ENCODE measurements at places on chromosomes 16 and 17.

DNA sequence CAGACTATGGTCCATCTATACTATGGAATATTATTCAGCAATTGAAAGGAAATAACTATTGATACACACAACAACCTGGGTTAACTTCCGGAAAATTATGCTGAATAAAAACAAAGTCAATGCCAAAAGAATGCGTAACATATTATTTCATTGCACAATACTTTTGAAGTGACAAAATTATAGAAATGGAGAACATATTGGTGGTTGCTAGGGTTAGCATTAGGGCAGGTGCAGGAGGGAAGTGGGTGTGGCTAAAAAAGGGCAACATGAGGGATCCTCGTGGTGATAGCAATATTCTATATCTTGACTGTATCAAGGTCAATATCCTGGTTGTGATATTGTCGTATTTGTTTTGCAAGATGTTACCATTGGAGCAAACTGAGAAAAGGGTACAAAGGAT is 34.9 kb downstream of the PIK3R5 start:
- DNase-seq, result no peak

DNA sequence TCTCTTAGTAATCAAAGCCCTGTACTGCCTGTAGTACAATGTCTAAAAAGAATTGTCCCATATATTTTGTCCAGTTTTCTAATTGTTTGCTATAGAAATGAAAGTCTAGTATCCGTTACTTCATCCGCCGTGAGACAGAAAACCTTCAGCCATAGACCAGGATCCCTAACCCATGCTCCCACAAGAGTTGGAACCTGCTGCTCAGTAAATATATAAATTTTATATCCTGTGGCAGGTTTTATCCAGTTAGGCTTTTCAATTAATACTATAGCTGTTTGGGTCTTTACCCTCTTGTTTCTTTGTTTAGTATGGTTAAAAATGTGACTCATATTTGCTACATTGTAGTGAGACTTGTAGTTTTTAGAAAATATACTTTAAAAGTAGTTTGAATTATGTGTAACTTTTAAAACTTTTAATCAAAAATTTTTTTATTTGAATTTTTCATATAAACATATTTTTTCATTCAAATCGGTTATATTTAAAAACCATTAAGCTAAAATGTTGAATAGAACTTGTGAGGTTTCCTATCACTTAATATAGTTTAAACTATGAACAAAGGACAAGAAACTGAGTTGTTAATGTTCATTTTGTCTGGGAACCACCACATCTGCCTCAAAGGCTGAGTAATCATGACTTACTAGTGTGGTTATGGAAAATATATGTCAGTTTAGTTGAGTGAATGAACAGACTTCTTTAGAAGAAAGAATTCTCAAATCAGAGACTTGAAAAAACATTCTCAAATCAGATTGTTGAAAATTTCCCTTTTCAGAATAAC is 54.8 kb downstream of the VMP1 start:
- no peak for DNase-seq

DNA sequence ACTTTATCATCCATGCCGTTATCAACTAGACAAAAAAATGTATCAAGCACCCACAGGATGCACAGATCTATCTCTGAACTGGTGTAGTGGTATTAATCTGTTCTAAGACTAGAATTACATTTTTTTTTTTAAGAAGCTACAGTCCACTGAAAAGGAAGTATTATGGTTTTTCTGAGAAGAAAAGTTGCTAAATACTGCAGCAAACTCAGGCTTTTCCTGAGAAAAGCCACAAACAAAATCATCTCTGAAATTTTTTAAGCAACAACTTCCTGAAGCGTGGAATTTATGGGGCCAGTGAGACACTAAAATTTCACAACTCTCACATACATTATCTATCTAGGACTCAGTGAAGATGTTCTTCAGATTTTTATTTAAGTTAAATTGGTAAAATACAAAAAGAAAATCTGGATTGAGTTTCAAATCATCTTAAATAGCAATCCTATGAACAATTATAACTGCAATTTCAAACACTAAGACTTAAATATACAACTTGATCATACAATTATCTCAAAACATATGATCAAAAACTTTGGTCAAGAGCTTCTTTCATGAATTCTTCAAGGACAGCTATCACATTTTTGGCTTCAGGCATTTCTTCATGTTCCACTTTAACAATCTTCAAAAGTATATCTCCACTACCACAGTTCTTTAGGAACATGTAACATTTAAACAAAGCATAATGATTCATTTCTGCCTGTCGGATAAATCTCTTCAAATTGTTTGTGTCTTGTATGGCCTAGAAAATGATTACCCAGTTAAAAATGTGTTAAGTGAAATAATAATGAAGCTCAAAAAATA is 10.5 kb downstream of the C17orf75 start:
- no peak for DNase-seq

- no peak for DNase-seq
Observed at GRCh38 chr17:28667870-28668269, 5.9 kb downstream of the SUPT6H start.

DNA sequence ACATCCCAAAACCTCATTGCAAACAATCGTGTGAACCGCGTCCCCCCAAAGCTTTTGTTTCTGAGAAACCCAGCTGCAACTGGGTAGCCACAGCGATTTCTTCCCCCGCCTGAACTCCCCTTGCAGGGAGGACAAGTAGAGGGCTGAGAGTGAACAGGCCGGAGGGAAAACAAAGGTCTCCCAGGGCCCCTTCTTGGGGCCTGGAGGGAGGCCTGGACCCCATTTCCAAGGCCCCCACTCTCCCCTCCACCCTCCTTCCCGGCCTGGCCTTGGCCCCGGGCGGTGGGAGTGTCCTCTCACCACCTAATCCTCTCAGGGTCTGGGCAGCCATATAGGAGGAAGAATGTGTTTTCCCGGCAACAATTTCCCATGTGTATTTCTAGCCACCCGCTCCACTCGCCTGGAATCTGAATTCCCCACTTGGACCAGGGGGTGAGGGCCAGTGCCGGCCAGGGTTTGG is 2.6 kb downstream of the GLIS2 start:
- DNase-seq, result no peak

DNA sequence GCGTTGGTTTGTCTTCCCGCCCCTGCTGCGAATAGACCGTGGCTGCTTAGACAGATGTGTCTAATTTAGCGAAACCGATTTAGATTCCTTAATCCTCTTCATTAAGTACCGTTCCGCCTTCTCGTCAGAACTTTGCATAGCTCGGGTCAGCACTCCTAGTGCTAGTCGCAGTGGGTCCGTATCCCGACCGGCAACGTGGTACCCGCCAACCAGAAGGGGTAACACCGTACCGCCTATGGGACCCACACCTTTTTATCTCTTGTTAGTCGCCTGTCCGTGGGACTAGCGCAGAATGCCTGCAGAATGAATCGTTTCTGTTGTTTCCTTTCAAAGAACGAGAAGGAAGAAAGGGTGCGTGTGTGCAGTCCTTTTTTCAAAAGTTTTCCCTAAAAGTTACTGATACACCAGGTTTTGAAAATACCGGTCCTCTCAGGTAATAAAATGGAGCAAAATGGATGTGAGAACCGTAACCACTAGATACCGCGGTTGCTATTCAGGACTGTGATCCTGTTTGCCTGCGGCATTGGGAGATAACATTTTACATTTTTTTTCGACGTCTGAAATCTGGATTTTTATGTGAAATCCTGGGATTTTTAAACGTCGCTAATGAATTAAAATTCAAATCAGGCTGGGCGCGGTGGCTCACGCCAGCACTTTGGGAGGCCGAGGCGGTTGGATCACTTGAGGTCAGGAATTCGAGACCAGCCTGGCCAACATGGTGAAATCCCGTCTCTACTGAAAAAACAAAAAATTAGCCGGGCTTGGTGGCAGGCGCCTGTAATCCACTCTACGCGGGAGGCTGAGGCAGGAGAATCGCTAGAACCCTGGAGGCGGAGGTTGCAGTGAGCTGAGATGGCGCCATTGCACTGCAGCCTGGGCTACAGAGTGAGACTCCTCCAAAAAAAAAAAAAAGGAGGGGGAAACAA is 998 bp upstream of the SRSF1 start:
- DNase-seq, result no peak

GRCh38 chr16:27322858-27323780 is 9.3 kb downstream of the IL4R start:
- no peak for DNase-seq

- no peak for DNase-seq
Observed at GRCh38 chr16:6177616-6178180, 1080.1 kb upstream of the EEF2KMT start.

DNA sequence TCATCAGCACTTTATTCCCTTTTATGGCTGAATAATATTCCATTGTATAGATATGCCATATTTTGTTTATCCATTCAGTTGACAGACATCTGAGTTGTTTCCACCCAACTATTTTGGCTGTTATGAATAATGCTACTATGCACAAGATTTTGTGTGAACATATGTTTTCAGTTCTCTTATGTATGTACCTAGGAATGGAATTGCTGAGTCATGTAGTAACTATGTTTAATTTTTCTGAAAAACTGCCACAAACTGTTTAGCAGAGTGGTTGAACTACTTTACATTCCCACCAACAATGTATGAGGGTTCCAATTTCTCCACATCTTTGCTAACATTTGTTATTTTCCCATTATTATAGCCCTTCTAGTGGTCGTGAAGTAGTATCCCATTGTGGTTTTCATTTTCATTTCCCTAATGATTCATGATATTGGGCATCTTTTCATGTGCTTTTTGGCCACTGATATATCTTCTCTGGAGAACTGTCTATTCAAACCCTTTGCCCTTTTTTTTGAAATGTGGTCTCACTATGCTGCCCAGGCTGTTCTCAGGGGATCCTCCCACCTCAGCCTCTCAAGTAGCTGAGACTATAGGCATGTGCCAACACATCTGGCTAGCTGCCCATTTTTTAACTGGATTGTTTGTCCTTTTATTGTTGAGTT is 26.3 kb downstream of the SMURF2 start:
- no peak for DNase-seq

GRCh38 chr16:14486520-14487303 is 143.3 kb downstream of the PARN start:
- peak; percentile 85 for DNase-seq

- no peak for DNase-seq
Observed at GRCh38 chr17:49071106-49071505, 61.5 kb upstream of the B4GALNT2 start.

DNA sequence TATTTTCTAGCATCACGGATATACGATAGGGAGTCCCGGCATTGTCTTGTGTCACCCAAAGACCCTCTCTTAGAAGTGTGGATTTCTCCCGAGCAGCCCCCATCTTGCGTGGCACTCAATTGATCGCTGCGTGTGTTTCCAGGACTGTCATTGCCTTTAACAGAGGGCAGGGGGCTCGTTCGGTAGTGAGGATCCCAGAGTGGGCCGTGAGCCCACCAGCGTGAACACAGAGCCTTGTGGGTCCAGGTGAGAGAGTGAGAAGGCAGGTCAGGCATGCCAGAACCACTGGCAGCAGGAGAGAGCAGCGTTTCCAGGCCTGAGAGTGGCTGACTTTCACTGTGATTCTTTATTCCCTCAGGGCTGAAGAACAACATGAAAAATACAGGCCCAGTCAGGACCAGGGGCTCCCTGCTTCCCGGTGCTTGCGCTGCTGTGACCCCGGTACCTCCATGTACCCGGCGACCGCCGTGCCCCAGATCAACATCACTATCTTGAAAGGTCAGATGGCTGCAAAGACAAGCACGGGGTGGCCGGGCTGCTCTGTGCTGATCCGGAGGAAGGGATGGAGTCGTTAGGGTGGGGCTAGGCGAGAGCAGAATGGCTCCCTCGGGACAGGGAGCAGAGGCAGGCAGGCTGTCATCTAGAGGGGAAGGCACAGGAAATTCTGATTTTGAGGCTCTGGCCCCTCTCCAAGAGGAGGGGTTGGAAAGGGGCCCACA is 22.4 kb downstream of the C1QTNF1 start:
- no peak for DNase-seq

GRCh38 chr17:76369379-76369778 is 15.0 kb upstream of the SPHK1 start:
- no peak for DNase-seq

DNA sequence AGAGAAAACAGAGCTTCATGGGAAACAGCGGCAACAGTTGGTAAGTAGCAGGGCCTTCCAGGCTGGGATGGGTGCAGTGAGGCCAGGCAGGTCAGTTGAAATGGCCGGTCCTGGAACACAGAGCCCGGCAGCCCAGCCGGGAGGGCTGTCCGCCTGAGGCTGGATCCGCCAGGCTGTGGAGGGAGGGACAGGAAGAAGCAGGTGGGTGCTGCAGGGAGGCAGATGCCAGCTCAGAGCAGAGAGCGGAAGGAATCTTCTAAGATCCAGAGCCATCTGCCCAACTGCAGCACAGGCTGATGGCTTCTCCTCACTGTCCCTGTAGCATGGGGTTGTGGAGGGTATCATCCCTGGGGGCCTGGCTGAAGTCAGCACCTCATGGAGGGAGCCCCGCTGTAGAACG is 599 bp downstream of the RNF112 start:
- no peak for DNase-seq

GRCh38 chr16:10552998-10553491 is 27.4 kb downstream of the EMP2 start:
- peak; percentile 93 for DNase-seq

DNA sequence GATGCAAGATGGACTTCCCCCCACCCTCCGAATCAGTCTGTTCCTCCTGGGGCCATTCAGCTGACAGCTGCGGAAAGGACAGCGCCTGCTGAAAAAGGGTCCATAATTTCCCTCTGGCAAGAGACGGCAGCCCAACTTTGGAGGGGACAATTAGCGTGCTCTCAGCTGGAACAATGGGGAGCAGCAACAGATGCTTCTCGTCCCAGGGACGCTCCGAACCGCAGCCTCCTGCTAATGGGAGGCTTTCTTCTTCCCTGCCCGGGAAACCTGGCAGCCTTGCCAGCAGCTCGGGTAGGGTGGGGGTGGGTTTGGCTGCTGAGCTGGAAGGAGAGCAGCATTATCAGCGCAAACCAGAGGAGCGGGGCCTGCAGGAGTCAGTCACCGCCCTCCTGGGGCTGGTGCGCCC is 500.0 kb upstream of the SALL1 start:
- no peak for DNase-seq

DNA sequence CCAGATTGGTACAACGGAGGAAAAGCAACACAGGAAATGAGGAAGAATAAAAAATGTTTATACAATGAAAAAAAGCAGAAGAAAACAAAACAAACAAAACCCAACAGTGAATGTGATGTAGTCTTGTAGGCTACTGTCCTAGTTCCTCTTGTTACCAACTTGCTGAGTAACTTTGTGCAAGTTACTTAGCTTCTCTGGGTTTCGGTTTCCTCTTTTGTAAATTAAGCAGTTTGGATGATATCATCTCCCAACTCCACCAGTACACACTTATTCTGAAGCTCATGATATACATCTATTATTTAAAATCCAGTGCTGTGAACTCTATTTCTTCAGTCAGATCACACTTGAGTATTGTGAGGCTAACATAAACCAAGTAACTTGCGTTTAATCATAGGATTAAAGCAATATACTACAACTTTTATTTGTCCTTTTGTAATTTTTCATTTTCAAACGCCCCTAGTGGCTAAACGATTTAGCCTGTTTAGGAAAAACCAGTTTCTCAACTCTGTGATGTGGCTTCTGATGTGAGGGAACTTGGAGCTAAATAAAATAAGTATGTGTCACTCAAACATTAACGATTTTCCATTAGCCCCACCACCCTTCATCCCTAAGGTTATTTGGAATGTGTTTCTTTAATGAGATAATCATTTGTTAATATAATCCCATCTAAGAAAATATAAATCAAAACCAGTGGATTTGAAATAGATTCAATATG is 1.4 kb upstream of the UNK start:
- no peak for DNase-seq
